ENCODE measurements at places on chromosomes 6 and 20. TPM values are rescaled to one million over a fixed set of nuclear protein-coding genes. Genes with fewer than 3 reads are reported as not detected.

Gene SPATA25
- total RNA-seq: 4.2 TPM

Gene CSE1L
- 111 TPM for total RNA-seq

Gene LST1
- total RNA-seq: not detected

DNA sequence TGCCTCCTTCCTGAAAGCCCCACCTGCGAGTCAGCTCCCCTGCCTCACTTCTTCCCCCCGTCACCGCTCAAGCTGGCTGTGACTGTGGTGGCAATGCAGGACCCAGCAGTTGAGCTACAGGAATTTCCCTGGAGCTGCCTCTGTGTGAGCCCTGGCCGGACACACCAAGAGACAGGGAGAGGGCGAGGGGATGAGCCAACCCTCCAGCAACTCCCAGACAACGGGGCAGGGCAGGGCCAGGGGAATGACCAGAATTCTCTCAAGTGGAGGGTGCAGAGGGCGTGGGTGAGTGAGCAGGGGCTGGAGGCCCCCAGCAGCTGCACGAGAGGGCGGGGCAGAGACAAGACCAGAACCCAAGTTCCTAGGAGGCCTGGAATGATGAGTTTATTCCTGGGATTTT, 4.9 kb upstream of the ARFGAP1 start:
- H3K27me3 ChIP-seq: no peaks in the 10 kb centered on the region
- no peaks in the 10 kb centered on the region for H3K36me3 ChIP-seq
- no peak for DNase-seq
- no peak overlapping the region for H3K4me3 ChIP-seq
- peaks cover 30% of the 10 kb centered on the region for H3K4me1 ChIP-seq

- no peak for DNase-seq
- peaks cover 6% of the 10 kb centered on the region for H3K4me1 ChIP-seq
- H3K27me3 ChIP-seq: peaks cover 48% of the 10 kb centered on the region
- peak overlapping the region; percentile 91 for H3K4me3 ChIP-seq
- no peaks in the 10 kb centered on the region for H3K36me3 ChIP-seq
- H3K27ac ChIP-seq: peak overlapping the region; percentile 60
Measured at GRCh38 chr20:10172998-10173655, 45.5 kb upstream of the SNAP25 start.

Gene ADGRF1
- 36.0 TPM for total RNA-seq
